ENCODE measurements at places on chromosomes 16 and 17.

GRCh38 chr17:76924345-76925342 lies 56.4 kb downstream of the MGAT5B start:
- H3K4me3 ChIP-seq = no peak overlapping the region
- H3K27me3 ChIP-seq = no peaks in the 10 kb centered on the region
- no peak for DNase-seq
- no peaks in the 10 kb centered on the region for H3K36me3 ChIP-seq

DNA sequence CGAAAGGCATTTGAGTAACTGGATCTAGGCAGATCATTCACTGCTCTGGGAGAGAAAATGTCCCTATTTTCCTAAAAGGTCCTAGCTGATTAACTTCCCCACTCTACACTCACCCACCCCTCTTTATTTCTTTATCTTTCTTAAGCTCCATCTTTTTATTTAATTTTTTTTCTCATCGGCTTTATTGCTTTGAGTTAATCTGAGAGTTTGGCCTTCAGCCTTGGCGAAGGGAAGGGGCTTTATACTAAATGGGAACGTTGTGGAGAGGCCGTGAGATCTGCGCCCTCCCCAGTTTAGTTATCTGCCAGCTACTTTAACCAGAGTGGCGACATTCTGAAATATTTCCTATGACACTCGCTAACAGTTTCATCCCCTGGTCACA lies 882 bp upstream of the TOX3 start:
- no peaks in the 10 kb centered on the region for H3K36me3 ChIP-seq
- H3K4me1 ChIP-seq = no peaks in the 10 kb centered on the region
- H3K27me3 ChIP-seq = peaks cover 98% of the 10 kb centered on the region
- no peak overlapping the region for H3K27ac ChIP-seq

DNA sequence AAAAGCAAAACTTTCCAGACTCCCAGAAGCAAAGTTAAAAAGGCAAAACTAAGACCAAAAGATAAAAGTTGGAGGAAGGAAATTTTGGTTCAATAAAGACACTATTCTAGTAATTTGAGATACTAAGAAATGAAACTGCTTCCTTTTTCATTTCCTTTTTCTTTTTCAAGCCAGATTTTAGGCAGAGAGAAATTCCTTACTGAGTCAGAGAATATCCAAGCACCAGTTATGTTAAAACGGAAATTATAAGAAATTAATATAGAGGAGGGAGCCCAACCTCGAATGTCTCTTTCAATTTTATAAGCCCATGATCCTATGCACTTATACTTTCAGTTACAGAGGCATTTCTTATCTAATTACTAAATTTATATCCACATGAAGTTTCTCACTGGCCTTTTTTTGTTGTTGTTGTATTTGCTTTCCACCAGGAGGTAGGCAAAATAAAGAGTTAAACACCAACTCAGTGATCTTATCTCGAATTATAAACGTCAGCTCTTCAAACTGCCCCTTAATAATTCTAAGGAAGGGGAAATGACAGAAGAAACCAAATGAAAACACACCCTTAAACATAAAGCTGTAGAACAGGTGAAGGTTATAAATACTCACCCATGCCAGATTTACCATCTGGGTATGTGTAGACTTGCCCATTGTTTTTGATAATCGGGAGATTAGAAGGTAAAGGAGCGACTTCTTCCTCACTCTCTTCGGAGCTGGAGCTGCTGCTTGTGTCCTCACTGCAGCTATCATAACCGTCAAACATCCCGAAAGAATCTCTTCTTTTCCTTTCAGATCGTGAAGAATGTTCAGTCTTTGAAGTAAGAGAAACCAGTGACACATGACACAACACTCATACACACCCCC lies 35.2 kb downstream of the MBTD1 start:
- no peaks in the 10 kb centered on the region for H3K27me3 ChIP-seq
- H3K27ac ChIP-seq = no peak overlapping the region
- H3K36me3 ChIP-seq = peaks cover 34% of the 10 kb centered on the region

DNA sequence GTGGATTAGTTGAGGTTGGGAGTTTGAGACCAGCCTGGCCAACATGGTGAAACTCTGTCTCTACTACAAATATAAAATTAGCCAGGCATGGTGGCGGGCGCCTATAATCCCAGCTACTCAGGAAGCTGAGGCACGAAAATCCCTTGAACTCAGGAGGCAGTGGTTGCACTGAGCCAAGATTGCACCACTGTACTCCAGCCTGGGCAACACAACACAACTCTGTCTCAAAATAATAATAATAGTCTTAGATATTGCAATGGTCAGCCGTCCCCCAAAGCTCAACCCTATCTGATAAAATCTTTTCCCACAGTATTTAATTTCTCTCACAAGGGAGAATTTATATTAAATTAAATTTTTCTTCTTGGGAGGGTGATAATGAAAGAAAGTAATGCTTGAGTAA lies 169.6 kb downstream of the XYLT1 start:
- H3K4me3 ChIP-seq = no peak overlapping the region
- no peak overlapping the region for H3K27ac ChIP-seq
- no peak for DNase-seq
- no peaks in the 10 kb centered on the region for H3K27me3 ChIP-seq
- H3K36me3 ChIP-seq = no peaks in the 10 kb centered on the region

DNA sequence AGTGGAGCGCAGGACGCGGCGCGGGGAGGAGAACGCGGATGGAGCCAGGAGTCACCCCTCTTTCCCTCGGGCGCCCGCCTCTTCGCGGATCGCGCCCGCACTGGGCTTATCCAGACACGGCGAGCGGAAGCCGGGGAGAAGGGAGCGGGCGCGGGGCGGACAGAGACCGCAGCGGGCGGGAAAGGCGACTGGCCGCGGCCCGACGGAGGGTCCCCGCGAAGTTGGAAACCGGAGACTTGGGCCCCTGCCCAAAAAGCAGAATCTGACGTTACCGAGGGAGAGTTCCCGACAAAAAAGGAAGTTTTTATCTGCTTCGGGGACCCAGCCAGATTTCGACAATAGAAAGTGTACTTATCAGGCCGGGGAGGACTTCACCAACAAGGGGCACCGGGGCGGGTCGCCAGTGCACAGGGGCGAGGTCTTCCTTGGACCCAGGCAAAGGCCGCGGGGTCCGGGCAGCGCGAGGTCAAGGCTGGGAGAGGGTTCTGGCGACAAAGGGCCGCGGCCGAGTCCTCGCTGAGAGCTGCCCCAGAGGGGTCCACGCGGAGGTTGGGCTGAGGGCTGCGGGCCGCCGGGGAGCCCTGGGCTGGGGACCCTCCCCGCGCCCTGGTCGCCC lies 519 bp downstream of the ST6GALNAC2 start:
- no peak for DNase-seq
- no peak overlapping the region for H3K27ac ChIP-seq
- H3K36me3 ChIP-seq = no peaks in the 10 kb centered on the region
- no peaks in the 10 kb centered on the region for H3K4me1 ChIP-seq
- H3K4me3 ChIP-seq = peak overlapping the region; percentile 27
